CD4-positive, CD25-positive, alpha-beta regulatory T cell (primary cell): ENCODE measurements at places on chromosomes 13 and 19. TPM values are rescaled to one million over a fixed set of nuclear protein-coding genes. Genes with fewer than 3 reads are reported as not detected.

Gene SELENOV
- total RNA-seq, result not detected

Gene CRB3
- 1.6 TPM for total RNA-seq

Gene SERTAD1
- 17.0 TPM for total RNA-seq

Gene ZNF561
- 36.6 TPM for total RNA-seq

Gene F10
- total RNA-seq, result not detected

- no peak for DNase-seq
Measured at GRCh38 chr13:94417294-94417693, 62.2 kb downstream of the DCT start.

DNA sequence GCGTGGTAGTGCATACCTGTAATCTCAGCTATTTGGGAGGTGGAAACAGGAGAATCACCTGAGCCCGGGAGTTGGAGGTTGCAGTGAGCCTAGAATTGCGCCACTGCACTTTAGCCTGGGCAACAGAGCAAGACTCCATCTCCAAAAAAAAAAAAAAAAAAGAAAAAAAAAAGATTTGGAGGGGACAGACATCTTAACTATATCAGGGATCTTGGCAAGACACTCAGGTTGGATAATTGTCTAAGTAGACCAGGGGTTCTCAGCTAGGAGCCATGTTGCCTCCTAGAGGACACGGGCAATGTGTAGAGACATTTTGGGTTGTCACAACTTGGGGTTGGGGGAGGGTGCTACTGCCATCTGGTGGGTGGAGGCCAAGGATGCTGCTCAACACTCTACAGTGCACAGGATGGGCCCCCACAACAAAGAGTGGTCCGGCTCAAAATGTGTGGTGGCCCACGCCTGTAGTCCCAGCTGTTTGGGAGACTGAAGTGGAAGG is 1.9 kb upstream of the ZNF580 start:
- peak; percentile 38 for DNase-seq

DNA sequence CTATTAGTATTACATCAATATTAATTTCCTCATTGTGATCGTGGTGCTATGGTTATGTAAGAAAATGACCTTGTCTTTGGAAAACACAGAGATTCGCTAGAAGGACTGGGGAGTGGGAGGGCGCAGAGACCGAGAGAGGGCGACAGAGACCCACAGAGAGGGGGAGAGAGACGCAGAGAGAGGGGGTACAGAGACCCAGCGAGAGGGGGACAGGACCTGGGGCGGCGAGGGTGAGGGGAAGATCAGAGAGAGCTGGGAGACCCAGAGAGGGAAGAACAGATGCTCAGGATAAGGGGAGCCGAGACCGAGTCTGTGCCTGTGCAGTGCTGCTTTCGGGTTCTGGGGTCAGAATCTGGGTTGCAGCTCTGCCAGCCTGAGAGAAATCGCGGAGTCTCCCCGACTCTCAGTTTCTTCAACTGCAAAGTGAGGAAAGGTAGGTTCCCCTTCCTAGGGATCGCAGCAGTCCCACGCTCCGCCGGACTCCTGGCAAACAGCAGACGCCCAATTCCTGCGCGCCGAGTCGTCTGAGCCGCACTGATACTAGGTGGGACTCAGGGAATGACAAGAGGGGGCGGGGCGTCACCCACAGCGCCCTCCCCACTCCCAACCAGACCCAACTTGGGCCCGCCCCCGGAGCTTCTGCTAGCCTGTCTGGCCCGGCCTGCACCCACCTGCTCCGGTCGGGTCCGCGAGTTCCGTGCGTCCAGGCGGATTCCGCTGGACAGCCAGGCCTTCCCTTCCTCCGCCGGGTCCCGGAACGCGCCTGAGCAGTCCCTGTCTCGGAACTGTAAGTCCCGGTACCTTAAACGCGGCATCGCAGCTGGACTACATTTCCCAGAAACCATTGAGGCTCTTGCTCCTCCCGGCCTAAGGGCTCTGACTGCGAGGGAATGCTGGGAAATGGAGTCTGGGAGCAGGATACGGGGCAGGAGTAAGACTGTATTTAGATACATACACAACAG is 15.3 kb downstream of the IZUMO2 start:
- peak; percentile 38 for DNase-seq

- no peak for DNase-seq
Measured at GRCh38 chr19:51006406-51006805, 5.0 kb upstream of the KLK8 start.

DNA sequence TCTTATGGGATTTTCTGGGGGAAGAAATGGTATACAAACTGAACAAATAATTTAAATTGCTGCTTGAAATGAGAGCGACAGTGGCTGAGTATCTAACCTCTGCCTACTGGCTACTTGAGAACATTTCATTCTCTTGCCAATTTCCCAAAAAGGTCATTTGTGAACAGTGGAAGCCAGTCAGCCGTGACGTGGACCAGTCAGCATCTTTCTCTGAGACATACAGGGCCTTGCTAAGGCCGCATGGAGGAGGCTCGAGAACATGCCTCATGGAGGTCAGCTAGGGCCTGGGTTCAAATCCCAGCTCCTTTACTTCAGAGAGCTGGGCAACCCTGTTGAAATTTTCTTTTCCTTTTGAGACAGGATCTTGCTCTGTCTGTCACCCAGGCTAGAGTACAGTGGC is 20.3 kb downstream of the ZC3H4 start:
- DNase-seq, result no peak

DNA sequence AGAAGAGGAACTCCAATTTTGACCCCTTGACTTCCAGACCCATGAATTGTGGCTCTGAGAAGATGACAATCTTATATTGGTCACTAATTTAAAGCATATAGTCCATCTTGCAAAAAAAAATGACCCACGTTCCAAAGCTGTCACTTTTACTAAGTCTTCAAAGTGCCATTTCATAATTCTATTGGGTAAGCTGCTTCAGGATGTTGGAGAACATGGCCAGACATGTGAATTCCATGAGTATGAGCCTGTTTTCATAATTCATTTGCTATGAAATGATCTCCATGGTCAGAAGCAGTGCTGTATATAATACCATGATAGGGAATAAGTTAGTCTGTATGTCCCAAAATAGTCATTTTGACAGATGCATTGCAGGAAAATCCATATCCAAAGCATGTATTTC is 1787.3 kb downstream of the SLITRK5 start:
- no peak for DNase-seq
